ENCODE measurements at places on chromosomes 2 and 18. TPM values are rescaled to one million over a fixed set of nuclear protein-coding genes. Genes with fewer than 3 reads are reported as not detected.

Gene ANKRD53
- total RNA-seq, result not detected

Gene SP140
- total RNA-seq, result 235 TPM

Gene ANKRD44
- total RNA-seq, result 153 TPM

Gene EGR4
- 1.9 TPM for total RNA-seq

Gene RTKN
- total RNA-seq, result 4.2 TPM

Gene STARD6
- 0.54 TPM for total RNA-seq

Gene KIAA2012
- total RNA-seq, result not detected

Gene RESP18
- not detected for total RNA-seq

Gene MAPK4
- total RNA-seq, result not detected

Gene CPO
- total RNA-seq, result not detected

Gene SCYGR4
- total RNA-seq, result not detected

DNA sequence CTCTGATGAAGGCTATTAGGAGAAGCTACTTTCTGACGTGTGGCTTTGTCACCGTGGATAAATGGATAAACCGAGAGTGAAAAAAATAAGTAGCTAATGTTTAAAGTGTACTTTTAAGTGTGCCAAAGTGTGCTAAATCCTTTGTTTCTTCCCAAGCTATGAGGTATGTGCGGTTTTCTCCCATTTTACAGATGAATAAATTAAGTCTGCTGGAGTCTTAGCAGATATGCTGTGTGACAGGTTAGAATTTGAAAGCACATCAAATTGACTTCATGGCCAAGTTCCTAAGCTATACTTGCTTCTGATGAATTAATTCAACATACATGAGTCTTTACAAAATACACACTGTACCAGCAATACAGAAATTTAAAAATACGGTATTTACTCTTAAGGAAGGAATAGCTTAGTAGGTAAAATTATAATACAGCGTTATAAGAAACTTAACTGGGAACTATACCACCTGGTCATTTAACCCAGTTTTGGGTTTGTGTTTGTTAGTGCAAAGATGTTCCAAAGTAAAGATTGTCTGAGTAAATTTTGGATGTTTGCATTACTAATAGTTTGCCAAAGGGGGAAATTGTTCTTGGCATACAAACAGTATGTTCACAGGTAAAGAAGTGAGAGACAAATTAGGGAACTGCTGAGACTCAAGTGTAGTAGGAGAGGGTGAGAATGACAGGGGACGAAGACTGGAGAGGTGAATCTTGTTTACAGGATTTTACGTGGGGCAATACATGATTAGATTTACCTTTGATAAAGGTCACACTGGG lies 1.4 kb downstream of the AGPS start:
- H3K4me3 ChIP-seq, result peak overlapping the region; percentile 90
- peaks cover 34% of the 10 kb centered on the region for H3K36me3 ChIP-seq
- no peak overlapping the region for H3K27ac ChIP-seq
- H3K4me1 ChIP-seq, result peaks cover 69% of the 10 kb centered on the region
- no peak for DNase-seq

- no peak for DNase-seq
- peaks cover 16% of the 10 kb centered on the region for H3K27me3 ChIP-seq
- no peak overlapping the region for H3K4me3 ChIP-seq
- H3K27ac ChIP-seq, result no peak overlapping the region
- no peaks in the 10 kb centered on the region for H3K4me1 ChIP-seq
Observed at GRCh38 chr18:74434466-74434865, 22.6 kb downstream of the DIPK1C start.

GRCh38 chr2:42902939-42903709 lies 110.7 kb upstream of the HAAO start:
- H3K4me3 ChIP-seq, result no peak overlapping the region
- DNase-seq, result no peak
- H3K27me3 ChIP-seq, result peaks cover 6% of the 10 kb centered on the region
- H3K36me3 ChIP-seq, result no peaks in the 10 kb centered on the region
- H3K4me1 ChIP-seq, result no peaks in the 10 kb centered on the region
- no peak overlapping the region for H3K27ac ChIP-seq

GRCh38 chr2:131577812-131578211 lies 50.1 kb downstream of the CCDC74A start:
- no peak overlapping the region for H3K4me3 ChIP-seq
- no peak for DNase-seq
- peaks cover 26% of the 10 kb centered on the region for H3K27me3 ChIP-seq
- H3K27ac ChIP-seq, result no peak overlapping the region
- no peaks in the 10 kb centered on the region for H3K36me3 ChIP-seq

- peak overlapping the region; percentile 40 for H3K27ac ChIP-seq
- DNase-seq, result no peak
- H3K4me3 ChIP-seq, result no peak overlapping the region
- H3K27me3 ChIP-seq, result peaks cover 1% of the 10 kb centered on the region
- H3K36me3 ChIP-seq, result no peaks in the 10 kb centered on the region
Observed at GRCh38 chr2:242011167-242011513, 141.6 kb downstream of the RTP5 start.

- H3K36me3 ChIP-seq, result no peaks in the 10 kb centered on the region
- peak within 1 kb of the TSS; percentile 99 for H3K27ac ChIP-seq
- H3K4me3 ChIP-seq, result peak within 1 kb of the TSS; percentile 92
- H3K27me3 ChIP-seq, result peaks cover 5% of the 10 kb centered on the region
- peak; percentile 65 for DNase-seq
- peaks cover 21% of the 10 kb centered on the region for H3K4me1 ChIP-seq
Observed at GRCh38 chr2:88016086-88016959, at the start of gene RNU2-63P. TSS of gene RNU2-63P (minus strand) at chr2:88016547.

DNA sequence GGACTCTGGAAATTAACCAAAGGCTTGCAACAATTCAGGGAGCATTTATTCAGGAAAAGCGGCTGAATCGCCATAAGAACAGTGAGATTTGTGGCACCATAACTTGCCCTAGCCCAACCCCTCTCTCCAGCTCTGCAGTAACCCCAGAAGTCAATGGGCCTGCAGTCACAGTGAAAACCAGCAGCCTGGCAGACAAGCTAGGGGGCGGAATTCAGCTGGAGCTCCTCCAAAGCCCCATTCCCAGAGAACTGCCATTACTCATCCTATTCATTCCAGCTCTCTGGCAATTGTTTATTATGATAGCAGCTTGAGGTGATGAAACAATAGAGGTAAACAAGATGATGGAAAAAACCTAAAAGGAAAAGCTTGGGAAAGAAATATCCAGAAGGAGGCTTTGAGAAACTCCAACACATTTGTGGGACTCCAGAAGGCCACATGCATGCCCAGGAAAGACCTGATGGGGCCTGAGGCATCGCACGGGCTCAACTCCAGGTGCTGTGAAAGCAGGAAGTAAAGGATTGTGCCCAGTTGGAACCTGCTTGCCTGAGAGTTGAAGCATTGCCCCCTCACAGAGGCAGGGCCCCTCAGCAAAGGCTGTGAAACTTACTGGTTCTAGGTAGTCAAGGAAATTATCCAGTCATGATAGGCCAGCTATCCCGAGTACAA lies 126.7 kb downstream of the TWIST2 start:
- H3K4me3 ChIP-seq, result no peak overlapping the region
- DNase-seq, result no peak
- no peaks in the 10 kb centered on the region for H3K4me1 ChIP-seq
- H3K27ac ChIP-seq, result no peak overlapping the region
- H3K36me3 ChIP-seq, result no peaks in the 10 kb centered on the region
- H3K27me3 ChIP-seq, result peaks cover 2% of the 10 kb centered on the region

GRCh38 chr18:22005191-22005841 lies 164.1 kb upstream of the GATA6 start:
- no peaks in the 10 kb centered on the region for H3K27me3 ChIP-seq
- H3K36me3 ChIP-seq, result no peaks in the 10 kb centered on the region
- H3K4me3 ChIP-seq, result no peak overlapping the region
- no peak for DNase-seq

DNA sequence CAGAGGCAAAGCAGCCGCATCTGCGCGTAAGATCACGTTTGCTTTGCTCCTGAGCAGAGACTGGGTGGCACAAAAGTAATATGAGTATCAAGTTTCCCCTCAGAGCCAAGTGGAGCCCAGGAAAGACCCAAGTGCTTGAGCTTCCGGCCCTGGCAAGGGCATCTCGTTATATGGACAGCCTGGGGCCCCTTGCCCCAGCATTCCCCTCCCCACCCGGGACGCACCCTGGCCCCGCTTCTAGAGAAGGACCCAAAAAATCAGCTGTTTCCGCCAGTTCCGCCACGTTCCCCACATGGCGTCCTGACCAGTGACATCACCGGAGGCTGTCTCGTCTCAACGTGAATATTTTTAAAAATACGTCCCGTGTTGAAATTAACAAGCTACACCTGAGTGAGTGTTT lies 135.1 kb downstream of the NFATC1 start:
- H3K4me3 ChIP-seq, result no peak overlapping the region
- no peaks in the 10 kb centered on the region for H3K27me3 ChIP-seq
- peaks cover 4% of the 10 kb centered on the region for H3K4me1 ChIP-seq
- no peak for DNase-seq
- no peak overlapping the region for H3K27ac ChIP-seq

GRCh38 chr2:145753041-145753608 lies 1233.2 kb upstream of the ZEB2 start:
- no peak for DNase-seq
- peaks cover 23% of the 10 kb centered on the region for H3K4me1 ChIP-seq
- peaks cover 8% of the 10 kb centered on the region for H3K27me3 ChIP-seq
- H3K27ac ChIP-seq, result no peak overlapping the region

- peaks cover 8% of the 10 kb centered on the region for H3K4me1 ChIP-seq
- no peaks in the 10 kb centered on the region for H3K36me3 ChIP-seq
- H3K4me3 ChIP-seq, result peak overlapping the region; percentile 83
Observed at GRCh38 chr2:241509155-241509784, 886 bp upstream of the STK25 start.

DNA sequence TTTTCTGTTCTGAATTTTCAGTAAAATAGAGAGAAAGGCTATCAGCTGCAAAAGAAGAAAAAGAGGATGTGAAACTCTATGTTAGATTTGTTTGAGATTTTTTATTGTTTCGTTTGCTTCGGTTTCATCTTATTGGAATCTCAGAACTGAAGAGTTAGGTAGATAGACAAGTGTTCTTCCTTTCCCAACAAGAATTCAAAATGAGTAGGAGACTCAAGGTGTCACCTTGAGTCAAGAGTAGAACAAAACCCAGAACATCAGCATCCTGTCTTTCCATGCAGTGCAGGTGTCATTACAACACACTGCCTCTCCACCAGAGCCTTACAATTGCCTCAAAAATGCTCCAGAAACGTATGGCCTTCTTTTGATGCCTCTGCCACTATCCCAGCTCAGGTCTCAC lies 21.1 kb downstream of the NBAS start:
- H3K4me1 ChIP-seq, result no peaks in the 10 kb centered on the region
- H3K27ac ChIP-seq, result no peak overlapping the region
- peaks cover 8% of the 10 kb centered on the region for H3K36me3 ChIP-seq

- peak overlapping the region; percentile 78 for H3K4me3 ChIP-seq
- peaks cover 5% of the 10 kb centered on the region for H3K4me1 ChIP-seq
- peaks cover 46% of the 10 kb centered on the region for H3K27me3 ChIP-seq
Observed at GRCh38 chr2:232502511-232502910, 14.9 kb upstream of the ECEL1 start.
